Activated CD4-positive, alpha-beta T cell treated with anti-CD3 and anti-CD28 coated beads, Interleukin-10, Interleukin-2, amounts not matched to agents 100 ng/mL and 50 ng/mL, durations not matched to agents 16 hours and 8 hours (primary cell): ENCODE measurements at places on chromosomes 16 and 17.

DNA sequence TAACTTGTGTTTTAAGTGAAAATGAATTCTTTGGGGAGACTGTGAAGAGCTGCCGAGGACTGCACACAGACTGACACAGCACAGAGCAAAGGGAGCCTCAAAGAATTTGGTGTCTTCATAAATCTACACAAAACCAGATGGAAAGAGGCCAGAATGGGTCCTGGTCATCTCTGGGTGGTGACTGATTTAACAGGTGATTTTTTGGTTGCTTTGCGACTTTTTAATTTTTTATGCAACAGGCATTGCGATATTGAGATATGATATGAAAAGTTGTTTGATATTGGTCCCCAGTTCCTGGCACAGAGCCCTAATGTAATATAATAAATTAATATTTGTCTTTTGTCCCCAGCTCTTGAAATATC, 12.6 kb upstream of the EIF1 start:
- no peak for DNase-seq

GRCh38 chr17:49061524-49061943, 64.3 kb downstream of the IGF2BP1 start:
- DNase-seq, result no peak

DNA sequence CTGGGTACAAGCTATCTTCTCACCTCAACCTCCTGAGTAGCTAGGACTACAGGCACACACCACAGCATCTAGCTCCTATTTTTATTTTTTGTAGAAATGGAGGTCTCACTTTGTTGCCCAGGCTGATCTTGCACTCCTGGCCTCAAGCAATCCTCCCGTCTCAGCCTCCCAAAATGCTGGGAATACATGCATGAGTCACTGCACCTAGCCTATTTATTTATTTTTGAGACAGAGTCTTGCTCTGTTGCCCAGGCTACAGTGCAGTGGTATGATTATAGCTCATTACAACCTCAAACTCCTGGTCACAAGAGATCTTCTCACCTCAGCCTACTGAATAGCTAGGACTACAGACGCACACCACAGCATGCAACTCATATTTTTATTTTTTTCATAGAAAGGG, 40.1 kb upstream of the RGS9 start:
- no peak for DNase-seq

DNA sequence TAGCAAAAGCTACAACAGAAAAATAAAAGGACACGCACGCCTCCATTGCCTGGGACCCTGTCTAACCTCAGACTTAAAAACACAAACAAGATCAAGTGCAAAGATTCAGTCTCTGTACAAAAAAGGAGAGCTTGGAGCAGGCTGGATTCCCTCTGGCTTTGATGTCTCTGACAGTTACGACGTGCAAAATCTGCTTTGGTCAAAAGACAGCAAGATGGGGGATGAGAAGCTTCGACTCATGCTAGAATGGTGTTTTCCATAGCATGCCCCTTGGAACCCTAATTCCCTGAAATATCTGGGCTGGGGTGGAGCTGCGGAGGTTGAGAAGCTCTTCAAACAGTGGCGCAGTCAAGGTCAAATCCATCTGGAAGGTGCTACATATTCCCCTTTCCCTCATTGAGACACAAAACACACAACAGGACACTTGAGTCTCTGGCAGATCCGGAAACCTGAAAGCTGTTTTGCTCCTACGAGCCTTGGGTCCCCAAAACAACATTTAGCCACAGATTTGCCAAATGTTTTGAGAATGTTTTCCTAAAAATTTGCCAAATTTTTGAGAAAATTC, 9.1 kb downstream of the MYH11 start:
- no peak for DNase-seq

- DNase-seq, result peak; percentile 63
Observed at GRCh38 chr16:49350265-49351095, 23.1 kb upstream of the C16orf78 start.

DNA sequence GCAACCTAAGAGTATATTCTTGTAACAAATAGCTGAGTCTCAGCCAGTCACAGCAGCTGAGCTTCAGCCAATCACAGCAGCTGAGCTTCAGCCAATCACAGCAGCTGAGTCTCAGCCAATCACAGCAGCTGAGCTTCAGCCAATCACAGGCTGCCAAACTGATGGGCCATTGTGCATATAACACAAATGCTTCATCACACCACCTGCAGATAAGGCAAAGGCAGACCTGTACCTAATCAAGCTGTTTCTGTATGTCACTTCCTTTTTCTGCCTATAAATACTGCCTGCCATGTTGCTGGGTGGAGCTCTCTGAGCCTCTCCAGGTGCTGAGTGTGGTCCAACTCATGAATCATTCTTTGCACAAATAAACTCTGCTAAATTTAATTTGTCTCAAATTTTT, 19.9 kb downstream of the MYH13 start:
- DNase-seq, result no peak

GRCh38 chr16:52404546-52404945, 142.4 kb downstream of the TOX3 start:
- DNase-seq, result no peak

- peak; percentile 17 for DNase-seq
Observed at GRCh38 chr17:61583242-61583641, 7.8 kb downstream of the NACA2 start.

- DNase-seq, result no peak
Observed at GRCh38 chr16:31223044-31223443, 6.1 kb upstream of the PYDC1 start.

GRCh38 chr16:24915576-24915975, 69.8 kb downstream of the SLC5A11 start:
- DNase-seq, result no peak

DNA sequence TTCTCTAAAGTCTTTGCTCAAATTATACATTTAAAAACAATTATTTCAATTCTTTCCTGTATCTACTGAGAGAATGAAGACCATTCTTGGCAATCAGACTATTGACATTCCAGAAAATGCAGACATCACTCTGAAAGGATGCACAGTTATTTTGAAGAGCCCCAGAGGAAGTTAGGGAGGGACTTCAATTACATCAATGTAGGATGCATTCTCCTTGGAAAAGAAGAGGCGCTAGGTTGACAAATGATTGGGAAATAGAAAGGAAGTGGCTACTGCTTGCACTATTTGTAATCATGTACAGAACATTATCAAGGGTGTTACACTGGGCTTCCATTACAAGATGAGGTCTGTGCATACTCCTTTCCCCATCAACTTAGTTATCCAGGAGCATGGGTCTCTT, 74.3 kb downstream of the SSH2 start:
- DNase-seq, result no peak

DNA sequence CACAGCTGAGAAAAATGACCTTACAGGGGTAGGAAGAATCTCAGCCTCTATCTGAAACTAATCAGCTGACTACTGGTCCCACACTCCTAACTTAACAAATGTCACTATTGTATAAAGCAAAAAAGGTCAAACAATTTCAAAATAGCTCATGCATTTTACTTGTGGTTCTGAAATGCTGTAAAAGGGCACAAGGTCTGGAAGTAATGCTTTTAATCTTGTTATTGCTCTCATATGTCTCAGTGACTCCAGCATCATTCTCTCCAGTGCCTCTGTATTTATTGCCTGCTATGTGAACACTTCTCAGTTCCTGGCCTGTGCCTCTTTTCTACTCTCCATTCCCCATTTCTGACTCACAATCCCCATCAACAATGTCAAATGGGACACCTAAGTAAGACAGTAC, 937.7 kb downstream of the CDH11 start:
- no peak for DNase-seq

DNA sequence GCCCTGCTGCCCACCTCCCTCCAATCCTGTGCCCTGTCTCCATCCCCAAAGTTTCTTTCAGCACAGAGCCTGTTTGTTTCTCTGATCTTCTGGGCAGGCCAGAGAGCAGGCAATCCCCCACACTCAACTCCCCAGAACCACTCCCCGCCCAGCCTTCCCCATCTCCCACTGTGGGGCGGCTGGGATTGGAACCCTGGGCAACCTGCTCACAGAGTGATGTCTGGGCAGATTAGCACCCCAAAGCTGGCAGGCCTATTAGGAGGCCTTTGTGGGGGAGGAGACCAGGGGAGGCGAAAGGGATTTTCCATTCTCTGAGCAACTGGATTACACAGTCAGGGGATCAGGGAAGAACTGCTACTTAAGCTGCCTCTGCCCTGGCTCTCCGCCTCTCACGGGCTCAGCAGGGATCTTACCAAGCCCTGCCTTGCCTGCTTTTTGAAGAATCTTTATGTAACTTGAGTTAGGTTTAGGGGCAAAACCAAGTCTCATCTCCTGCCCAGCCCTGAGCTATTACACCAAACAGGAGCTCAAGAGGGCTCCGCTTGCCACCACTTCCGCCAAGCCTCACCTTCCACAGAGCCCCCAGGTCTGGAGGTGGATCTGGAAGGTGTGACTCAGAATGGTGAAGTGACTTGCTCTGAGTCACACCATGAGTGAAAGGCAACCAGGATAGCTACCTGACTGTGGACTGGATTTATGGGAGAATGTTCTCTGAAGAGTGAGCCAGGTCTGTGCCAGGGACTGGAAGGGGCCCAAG, 16.0 kb upstream of the LHX1 start:
- peak; percentile 83 for DNase-seq

GRCh38 chr17:535198-535597, 179.4 kb downstream of the VPS53 start:
- no peak for DNase-seq

DNA sequence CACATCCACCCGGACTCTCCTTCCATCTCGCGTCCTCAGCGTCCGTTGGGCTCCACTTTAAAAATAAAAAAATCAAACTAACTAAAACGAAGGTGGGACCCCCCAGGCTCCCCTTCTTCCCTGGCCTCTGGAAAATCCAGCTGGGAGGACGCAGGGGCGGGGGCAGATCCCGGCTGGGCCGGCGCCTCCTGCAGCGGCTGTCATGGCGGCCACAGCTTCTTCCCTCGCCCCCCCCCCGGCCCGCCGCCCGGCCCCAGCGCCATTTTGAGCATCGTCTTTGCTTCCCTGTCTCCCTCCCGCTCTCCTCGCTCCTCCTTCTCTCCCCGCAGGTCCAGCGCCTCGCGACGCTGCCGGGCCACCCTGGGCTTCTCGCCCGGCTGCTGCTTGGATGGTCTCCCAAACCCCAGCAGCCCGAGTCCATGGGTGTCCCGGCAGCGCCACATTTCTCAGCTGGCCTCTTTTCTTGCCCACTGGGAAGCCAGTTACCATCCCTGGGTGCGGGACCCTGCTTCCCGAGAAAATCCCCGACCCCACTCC, 3.3 kb downstream of the HOXB2 start:
- peak; percentile 35 for DNase-seq

DNA sequence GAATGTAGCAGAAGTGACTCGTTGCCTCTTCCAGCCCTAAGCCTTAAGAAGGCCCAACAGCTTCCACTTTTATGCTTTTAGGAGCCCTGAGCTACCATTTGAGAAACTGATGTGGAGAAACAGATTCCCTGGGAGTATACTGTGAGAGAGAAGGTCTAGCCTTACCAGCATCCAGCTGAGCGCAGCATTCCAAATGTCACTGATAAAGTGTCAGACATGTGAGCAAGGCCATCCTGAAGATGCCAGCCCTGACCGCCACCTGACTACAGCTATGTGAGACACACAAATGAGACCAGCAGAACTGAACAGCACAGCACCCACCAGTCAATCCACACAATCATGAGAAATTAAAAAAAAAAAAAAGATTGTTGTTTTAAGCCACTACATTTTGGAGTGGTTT, 18.6 kb upstream of the MED13 start:
- DNase-seq, result no peak

DNA sequence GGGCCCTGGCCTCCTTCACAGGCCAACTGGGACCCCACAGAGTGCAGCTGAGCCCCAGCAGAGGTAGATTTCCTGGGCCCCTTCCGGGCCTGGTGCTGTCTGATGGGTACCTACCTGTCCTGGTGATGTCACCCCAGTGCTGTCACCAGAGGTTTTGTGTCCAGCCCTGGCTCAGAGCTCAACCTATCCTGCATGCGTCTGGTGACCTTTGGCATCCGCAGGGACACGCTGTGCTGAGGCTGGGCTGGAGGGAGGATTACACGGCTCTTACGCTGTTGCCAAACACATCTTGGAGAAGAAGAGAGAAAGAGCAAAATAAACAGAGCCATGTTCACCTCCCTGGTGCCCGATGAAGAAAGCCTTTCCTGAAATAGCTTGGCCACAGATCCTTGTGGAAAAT, 70.6 kb upstream of the MED9 start:
- DNase-seq, result no peak

DNA sequence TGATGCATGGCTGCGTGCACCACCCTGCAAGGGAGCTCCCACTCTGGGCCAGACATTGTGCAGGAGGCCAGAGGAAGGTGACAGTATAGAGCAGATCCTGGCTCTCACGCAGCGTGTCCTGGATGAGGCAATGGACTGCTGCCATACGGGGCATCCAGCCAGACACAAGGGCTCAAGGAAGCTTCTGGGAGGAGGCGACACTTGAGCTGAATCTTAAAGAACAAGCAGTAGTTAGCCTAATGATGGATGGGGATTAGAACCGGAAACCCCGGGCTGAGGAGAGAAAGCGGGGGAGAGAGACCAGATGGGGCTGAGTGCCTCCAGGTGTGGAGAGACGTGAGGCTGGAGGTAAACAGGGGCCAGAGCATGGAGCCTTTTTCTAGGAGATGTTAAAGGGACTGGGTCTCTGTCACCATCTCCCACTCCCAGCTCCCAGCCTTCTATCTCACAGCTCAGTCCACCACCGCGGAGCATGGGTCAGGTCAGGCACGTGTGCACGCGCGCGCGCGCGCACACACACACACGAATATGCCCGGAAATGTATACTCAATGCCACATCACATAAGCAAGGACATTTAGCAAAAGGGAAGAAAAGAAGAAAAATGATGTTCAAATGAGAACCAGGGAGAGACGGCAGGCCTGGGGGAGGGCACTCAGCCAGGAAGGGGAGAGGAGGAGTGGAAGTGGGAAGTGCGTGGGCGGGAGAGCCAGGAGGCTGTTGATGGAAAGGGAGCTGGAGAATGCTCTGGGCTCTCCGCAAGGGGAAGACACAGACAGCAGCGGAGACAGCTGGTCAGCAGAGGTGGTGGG, 46.3 kb downstream of the CCDC42 start:
- no peak for DNase-seq

DNA sequence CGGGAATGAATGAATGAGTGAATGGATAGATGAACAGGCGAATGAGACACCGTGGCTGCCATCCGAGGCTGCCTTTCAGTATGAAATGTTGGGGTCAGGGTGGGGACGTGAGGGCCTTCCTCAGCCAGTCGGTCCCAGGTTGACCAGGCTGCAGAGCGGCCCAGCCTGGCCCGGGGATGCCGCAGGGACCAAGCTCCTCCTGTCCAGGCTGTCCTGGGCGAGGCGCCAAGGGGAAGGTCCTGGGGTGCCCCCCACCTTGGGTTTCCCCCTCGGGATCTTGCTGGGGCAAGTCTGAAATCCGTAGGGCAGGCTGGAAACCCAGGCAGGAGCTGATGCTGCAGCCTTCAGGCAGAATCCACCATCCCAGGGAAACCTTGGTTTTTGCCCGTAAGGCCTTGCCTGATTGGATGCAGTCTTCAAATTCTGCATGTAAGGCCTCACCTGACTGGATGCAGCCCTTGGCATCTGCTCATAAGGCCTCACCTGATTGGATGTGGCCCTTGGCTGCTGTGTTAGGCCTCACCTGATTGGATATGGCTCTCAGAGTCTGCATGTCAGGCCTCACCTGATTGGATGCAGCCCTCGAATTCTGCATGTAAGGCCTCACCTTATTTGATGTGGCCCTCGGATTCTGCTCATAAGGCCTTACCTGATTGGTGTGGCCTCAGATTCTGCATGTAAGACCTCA, 61.7 kb upstream of the ZNF469 start:
- DNase-seq, result peak; percentile 21
